Myocyte (in vitro differentiated cells): ENCODE measurements at places on chromosomes 12 and 14.

DNA sequence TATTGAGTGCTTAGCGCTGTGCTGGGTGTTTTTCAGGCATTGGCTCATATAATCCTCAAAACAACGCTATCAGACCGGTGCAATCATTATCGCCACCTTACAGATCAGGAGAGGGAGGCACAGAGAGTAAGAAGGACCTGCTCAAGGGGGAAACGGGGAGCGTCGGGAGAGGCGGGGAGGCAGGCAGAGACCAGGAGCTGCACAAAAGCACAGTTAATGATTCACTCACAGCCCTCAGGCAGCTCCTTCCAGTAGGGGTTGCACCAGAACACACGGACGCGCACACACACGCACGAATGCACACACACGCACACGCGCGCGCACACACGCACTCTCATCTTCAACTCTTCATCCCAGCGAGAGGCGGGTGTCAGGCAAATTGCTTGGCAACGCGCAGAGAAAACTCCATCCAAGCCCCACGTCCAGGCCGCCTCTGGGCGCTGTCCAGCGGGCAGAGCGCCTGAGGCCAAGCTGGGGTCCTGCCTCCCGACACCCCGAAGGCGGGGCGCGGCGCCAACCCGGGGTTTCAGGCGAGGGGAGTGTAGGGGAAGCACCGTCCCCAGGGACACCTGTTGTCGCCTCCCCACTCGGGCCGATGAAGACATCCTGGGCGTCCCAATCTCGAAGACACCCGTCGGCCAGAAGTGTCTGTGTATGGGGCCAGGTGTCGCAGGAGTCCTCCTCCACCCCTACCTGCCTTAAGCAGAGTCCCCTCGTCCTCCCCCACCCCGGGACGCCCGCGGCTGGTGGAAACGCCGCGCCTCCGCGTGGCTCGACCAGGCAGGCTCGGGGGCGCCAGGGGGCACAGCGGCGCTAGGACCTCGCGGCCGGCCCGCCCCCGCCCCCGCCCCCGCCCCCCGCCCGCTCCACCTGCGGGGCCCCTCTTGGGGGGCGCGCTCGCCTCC lies 35.5 kb upstream of the STON2 start:
- peak; percentile 70 for DNase-seq

- no peak for DNase-seq
Observed at GRCh38 chr14:101301011-101301410, 260.3 kb upstream of the DIO3 start.

DNA sequence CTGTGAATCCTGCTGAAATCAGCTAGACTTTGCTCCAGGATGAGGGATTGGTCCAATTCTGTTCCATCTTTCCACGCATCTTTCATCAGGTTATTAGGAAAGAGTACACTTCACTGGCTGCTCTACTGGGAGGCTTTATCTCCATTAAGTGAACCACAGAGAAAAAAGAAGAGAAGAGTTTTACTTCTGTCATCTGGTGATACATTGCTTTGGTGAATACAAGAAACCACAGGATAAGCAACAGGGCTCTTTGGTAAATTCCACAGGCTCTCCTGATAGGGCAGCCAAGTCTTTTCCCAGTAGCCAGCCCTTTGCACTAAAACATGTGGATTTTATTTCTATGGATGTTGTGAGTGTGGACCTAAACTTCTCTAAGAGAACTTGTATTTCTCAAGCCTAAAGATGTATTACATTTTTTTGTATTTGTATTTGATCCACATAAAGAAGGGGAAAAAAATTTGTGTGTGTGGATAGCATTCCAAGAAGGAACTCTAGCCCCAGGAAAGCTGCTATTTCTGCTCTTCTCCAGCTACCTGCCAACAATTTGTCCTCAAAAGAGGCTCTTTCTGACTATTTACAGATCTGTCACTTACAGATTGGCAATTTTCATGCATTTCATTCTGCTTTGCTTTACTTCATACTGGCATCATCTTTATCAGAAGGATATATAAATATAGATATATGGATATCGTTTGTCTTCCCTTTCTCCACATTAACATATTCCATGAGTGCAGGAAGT lies 1117.6 kb upstream of the TMEM132C start:
- peak; percentile 72 for DNase-seq

- no peak for DNase-seq
Observed at GRCh38 chr12:49979791-49980190, 7.0 kb downstream of the AQP6 start.

DNA sequence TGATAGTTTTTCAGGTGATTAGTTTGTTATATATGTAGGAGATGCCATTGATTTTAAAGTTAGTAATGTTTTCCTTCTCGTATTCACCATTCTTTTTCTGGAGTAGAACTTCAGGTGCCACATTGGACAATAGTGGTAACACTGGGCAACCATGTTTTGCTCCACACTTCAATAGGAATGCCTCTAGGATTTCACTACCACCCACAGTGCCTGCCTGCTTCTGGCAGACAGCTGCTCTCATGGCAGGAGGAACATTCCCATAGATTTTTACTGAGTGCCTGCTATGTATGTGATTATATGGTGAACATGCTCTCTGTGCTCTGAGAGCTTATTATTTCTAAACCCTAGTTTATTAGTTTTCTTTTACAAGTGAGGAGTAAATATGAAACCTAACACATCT lies 53.7 kb downstream of the GCH1 start:
- peak; percentile 62 for DNase-seq

GRCh38 chr12:112381406-112381882 lies 787 bp downstream of the HECTD4 start:
- peak; percentile 79 for DNase-seq

DNA sequence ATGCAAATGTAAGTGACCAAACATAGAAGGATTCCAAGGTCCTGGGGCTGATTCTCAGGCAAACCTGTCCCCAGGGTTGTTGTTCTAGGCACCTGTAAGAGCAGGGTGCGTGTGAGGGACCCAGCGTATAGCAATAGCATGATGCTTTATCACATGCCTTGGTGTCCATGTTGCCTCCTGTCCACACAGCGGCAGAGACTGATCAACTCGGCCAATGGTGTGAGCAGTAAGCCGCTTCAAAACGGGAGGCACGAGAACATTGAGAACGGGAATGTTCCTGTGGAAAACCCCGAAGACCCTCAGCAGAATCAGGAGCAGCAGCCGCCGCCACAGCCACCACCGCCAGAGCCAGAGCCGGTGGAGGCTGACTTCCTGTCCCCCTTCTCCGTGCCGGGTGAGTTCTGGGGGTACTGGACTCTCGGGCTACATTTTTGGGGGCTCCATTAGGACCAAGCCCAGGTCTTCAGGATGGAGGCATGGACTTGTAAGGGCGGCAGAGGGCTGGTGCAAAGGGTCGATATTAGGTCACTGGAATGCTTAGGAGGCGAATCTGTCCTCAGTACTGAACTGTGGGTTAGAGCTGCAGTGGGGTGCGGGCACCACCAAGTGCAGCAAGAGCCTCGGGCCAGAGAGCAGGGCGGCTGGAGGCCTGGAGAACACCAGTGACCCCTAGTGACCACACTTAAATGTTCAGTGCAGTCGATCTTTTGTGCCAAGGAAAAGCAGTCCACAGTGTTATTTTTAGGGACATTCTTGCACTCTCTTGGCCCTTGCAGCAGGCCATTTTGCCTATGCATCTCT lies 57.2 kb upstream of the RIN3 start:
- DNase-seq = peak; percentile 54

DNA sequence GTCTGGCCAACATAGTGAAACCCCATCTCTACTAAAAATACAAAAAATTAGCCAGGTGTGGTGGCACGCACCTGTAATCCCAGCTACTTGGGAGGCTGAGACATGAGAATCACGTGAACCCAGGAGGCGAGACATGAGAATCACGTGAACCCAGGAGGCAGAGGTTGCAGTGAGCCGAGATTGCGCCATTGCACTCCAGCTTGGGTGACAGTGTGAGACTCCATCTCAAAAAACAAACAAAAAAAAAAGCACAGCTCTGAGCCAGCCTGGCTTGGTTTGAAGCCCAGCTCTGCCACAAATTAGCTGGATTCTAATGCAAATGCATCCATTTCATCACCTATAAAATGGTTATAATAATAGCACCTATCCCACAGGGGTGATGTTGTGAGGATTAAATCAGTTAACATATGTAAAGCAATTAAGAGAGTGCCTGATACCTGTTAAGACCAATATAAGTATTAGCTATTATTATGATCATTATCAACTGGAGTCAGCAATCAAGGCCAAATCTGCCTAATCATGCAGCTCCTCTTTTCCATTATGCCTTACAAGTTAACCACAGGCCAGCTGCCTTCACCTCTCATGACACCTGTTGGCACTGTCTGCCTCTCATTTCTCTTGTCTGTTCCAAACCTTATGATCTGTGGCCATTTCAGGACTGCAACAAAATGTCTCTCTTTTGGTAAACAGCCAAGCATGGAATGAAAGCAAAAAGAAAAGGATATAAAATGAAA lies 2.1 kb downstream of the GNPTAB start:
- peak; percentile 41 for DNase-seq

- peak; percentile 34 for DNase-seq
Observed at GRCh38 chr12:107318806-107319532, 225.6 kb upstream of the CRY1 start.

- DNase-seq = no peak
Observed at GRCh38 chr14:91964011-91964410, 16.5 kb upstream of the FBLN5 start.

DNA sequence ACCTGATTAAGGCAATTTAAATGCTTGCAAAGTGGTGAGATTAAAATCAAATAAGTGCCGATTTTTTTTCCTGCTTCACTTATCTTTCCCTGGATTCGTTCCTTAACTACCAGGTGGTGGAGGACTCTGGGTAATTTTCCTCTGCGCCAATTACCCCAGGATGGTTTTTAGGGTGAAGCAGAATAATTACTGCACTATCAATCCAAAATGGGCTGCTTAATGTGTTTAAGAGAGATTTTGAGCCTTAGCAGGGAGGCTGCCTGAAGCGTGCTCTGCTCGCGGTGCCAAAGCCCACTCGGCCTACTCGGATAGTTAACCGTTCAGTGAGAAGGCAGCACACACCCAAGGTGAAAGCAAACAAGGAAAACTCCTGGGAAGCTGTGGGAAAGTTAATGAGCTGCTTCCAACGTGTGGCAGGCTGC lies 274.9 kb upstream of the LMO3 start:
- no peak for DNase-seq

GRCh38 chr14:76936483-76936882 lies 92.0 kb downstream of the IRF2BPL start:
- DNase-seq = peak; percentile 24

DNA sequence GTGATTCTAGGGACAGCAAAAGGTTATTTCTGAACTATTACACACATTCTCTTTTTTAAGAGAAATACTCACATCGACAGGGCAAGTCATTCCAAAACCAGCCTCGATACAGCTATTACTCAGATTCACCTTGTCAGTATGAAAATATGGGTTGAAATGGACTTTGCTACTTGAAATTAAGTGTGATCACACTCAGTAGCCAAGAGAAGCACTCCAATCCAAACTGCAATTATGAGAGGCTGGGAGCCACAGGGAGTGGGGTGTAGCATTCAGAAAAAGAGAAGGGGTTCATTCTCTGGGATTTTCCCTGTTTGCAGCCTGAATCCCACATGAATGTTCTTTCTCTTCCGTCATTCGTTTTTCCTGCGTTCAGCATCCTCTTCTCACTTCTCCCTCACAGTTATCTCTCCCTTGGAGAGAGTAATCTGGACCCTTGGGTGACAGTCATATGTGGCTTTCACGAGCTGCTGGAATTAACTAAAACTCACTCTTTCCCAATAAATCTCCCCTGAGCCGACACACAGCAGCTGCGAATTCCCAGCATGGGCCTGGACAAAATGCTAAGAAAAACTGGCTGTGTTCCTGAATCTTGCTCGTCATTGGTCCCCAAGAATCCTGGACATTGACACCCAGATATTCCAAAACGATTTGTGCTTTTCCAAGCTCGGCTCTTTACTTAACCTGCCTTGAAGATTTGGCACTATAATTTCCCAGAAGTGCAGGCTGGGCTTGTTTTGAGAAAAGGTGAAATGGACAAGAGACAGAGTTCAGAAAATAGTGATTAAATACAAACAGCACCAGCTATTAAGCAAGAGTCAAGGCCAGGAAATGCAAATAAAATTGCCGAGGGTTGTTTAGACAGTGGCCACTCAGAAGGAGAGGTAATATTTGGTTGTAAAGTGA lies 199.5 kb upstream of the PLEKHG7 start:
- DNase-seq = peak; percentile 83

DNA sequence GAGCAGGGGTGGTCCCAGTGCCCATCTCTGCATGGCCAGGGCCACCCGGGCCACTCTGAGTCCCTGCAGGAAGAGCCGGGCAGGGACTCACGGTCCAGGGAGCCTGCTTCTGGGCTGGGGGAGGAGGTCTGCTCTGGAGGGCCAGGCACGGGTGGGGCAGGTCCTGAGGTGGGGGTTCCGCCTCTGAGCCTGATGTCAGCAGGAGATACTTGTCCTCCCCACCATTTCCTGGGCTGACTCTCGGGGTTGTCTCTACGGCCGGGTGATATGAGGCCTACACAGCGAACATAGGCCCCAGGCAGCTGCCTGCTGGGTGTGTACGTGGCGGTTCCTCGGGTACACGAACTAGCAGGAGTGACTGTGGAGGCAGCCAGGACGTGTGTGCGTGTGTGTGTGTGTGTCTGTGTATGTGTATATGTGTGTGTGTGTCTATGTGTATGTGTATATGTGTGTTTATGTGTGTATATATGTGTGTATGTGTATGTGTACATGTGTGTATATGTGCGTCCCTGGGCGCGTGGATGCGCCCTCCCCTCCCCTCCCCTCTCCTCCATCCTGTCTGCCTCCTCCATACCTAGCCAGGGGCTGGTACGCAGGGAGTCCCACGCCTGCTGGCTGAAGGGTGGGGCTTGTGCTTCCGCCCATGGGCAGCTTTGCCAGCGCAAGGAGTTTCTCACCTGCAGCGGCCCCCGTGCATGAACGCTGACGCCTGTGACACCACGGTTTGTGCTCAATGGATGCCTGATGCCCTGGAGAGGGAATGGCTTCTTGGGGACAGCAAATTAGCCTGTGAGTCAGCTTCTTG lies 30.4 kb upstream of the TRAF3 start:
- no peak for DNase-seq

DNA sequence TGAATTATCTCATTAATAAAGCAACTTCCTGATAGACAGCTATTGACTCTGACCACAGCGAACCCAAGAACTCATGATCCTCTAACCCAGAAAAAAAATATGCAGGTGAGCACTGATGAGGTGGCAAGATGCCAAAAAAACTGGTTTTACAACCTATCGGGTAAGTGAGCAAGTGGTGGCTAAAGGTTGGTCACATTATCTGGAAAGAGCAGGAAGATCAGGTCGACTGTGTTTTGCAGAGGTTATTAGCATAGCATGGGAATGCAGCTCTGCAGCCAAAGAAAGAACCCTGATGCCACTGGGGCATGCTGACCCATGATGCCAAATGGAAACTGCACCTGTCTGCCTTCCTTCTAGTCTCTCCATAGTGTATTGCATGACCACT lies 23.5 kb downstream of the BHLHE41 start:
- DNase-seq = peak; percentile 41

DNA sequence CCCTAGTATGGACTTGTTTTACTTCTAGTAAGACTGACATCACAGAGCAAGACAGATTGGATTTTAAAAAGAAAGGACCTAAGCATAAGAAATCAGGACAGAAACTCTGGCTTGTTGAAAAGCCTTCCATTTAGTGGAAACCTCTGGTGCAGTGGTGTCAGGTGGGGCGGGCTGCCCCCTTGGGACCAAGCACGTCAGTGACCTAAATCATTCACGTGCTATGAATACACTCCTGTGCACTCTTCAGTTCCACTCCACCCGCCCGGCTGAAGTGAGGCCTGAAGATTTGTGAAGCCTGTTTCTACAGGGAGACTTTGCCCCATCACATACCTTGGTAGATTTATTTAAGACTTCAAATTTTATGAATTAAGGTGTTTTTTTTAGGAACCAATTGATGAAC lies 58.2 kb upstream of the STRN3 start:
- DNase-seq = no peak
